ENCODE measurements at places on chromosomes 5 and 9.

- DNase-seq, result no peak
Measured at GRCh38 chr5:74430631-74431289, 209.8 kb downstream of the ENC1 start.

DNA sequence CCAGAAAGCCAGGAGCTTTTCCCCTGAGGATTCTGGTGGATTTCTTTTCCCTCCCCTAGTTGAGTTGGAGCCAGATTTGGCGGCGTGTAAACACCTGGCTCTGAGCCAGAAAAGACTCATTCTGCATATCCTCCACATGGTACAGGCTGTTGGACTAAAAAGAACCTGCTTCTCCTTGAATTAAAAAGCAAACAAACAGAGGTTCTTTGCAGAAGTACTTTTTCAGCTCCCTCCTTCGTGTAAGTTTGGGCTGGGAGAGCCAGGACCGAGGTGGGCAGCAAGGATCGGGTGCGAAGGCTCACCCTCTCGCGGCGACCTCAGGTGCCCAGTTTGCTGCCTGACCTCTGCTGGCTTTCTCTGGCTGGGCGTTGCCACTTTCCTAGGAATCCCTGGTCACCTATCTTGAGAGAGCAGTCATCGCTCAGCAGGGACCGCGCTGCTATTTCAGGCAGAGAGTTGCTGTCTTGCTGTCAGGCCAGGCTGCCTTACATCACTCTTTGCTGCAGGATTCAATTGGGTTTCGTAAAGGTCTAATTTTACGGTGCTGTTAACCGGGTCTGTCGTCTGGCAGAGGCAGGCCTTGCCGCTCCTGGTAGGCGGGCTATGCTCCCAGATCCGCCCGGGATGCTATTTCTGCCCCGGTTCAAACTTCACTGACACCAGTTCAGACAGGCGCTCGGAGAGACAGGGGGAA is 3.2 kb downstream of the PAPPA start:
- DNase-seq, result no peak

DNA sequence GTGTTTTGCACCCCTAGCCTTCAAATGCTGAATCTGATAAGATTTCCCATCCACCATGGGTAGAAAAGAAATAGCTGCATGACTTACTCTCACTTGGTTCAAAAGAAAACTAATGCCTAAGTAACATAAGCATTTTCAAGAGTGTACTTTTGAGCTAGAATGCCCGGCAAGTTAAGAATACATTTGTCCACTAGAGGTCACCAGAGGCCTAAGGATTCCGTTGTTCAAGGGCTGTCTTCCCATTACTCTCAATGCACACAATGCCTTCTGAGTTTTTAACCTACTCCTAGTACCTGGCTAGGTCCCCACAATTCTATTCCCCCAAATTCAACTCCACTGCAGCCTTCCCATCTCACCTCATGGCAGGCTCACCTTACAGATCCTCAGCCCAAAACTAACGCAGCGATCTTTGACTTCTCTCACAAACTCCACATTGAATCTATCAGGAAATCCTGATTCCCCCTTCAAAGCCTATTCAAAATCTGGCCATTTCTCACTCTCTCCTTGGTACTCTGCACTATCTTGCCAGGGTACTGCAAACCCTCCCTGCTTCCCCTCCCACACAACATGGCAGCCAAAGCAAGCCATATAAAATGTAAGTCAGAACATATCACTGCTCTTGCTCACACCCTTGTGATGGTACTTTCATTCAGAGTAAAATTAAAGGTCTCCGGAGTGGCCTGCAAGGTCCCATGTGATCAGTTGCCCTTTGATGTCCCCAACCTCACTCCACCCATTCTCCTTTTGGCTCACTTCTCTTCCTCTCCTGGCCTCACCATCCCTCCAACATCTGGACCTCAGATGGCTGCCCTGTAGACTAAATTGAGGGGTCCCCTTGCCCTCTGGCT is 13.4 kb downstream of the OXCT1 start:
- DNase-seq, result peak; percentile 3

GRCh38 chr5:178467568-178468195 is 122.5 kb downstream of the COL23A1 start:
- no peak for DNase-seq

DNA sequence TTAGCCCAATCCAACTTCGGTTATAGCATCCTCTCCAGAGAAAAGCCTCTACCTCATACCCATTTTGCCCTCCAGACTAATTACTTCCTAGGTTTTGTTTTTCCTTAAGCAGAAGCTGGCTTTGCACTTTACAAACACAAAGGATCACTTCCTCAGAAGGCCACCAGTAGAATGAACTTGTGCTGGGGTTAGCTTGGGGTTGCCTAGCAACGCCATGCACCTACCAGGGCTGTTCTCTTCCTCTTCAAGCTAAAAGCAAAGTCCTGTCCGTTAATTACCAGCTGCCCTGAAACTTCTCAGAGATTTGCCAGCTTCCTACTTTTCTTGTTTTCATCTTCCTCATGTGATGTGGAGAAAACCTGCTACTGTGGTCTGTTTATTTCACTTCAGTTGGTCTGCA is 132.0 kb upstream of the WWC1 start:
- no peak for DNase-seq

- peak; percentile 85 for DNase-seq
Measured at GRCh38 chr9:93064392-93065134, 6.1 kb downstream of the SUSD3 start.

- DNase-seq, result no peak
Measured at GRCh38 chr9:4207881-4208615, 91.8 kb downstream of the GLIS3 start.

DNA sequence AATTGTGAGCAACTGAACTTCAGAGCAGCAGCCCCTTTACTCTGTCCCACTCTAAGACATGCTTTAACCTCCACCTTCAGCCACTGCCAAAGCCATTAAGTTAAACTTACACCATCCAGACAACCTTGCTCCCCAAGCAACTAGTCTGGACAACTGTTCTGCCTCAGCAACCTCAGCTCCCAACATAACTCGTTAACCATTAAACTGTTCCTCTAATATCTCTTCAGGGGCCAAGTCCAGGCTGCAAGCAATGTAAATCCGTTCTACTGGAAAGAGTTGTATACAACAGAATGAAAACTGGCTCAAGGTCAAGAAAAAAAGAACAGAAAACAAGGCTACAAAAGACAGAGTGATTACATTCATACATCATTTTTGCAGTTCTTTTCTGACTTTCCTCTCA is 131.7 kb upstream of the TARS1 start:
- no peak for DNase-seq

DNA sequence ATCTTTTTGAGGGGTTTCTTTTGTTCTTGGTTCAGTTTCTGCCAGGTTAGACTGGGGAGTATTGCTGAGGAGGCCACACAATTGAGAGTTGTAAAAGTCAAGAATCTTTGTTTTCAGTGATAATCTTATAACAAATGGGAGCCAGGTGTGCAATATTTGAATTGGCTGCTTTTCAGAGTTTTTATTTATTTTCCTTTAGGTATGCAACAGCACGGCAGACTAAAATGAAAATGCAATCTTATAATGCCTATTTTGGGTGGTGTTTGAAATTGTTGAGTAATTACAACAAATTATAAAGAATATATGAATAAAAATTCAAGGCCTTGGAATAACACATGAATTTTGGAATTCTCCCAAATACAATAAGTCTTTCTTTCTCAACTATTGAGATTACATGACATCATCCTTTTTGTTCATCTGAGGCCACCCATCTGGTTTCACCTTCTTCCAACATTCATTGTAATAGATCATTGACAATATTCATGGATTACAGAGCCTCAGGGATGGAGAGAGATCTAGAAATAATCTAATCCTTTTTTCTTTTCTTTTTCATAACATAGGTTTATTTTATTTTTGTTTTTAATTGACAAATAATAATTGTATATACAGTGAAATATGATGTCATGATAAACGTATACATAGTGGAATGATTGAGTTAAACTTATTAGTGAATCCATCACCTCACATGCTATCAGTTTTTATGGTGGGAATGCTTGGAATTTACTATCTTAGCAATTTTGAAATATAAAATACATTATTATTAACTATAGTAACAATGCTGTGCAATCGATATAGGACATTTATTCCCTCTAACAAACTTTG is 1061.0 kb downstream of the NR2F1-AS1 start:
- DNase-seq, result no peak
